ENCODE measurements at places on chromosomes 6 and 20. TPM values are rescaled to one million over a fixed set of nuclear protein-coding genes. Genes with fewer than 3 reads are reported as not detected.

- DNase-seq: no peak
Observed at GRCh38 chr6:121607721-121608120, 172.3 kb downstream of the GJA1 start.

- no peak for DNase-seq
Observed at GRCh38 chr6:170146640-170147039, 144.2 kb downstream of the DLL1 start.

DNA sequence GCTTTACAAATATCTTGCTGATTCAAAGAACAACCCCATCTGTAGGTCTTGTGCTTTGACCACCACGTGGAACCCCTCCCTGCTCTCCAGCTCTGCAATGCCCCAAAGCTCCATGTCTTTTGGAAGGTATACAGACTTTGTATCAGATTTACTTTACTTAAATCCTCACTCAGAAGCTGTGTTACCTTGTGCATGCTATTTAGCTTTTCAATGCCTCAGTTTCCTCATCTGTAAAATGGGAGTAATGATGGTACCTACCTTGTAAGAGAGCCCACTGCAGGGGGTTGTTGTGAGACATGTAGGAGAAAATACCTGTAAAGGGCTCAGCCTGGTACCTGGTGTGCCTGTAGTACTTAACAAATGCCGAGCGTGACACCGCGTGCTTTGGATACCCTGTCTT lies 200.2 kb upstream of the CHD6 start:
- no peak for DNase-seq

GRCh38 chr6:36662380-36662779 lies 16.1 kb upstream of the CDKN1A start:
- DNase-seq: no peak

GRCh38 chr20:62477669-62478455 lies 2.1 kb upstream of the GATA5 start:
- DNase-seq: no peak

DNA sequence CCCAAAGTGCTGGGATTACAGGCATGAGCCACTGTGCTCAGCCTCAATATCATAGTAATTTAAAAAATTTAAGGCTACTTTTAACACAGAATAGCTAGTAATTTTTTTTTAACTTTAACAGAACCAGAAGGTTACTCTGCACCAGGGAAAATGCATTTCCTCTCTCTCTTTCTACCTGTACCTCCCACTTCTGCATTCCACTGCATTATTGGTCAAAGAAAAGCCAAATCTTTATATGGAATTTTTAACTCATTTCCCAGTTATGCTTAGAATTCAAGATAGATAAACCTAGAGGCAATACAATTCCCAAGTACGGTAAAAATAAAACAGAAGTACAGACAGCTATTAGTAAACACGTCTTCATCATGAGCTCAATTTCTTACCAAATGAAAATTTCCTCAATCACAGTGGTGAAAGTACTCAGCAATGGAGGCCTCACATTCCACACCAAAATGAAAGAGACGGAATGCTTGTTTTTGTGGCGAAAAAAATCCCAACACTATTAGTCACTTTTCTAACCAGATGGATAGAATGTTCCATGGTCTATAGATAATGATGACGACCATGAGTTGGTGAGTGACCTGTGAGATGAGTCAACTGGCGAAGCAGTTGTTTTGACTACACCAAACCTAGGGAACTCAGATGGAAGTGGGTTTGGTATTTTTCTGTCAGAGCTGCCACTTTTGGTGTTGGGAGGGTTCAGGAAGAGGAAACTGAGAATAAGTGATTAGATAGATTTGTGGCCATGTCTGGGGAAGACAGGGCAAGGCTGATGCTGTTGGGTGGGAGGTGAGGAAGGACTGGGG lies 104.7 kb upstream of the SGK1 start:
- DNase-seq: peak; percentile 80

Gene DNAAF9
- 13.2 TPM for total RNA-seq

Data from pulmonary artery endothelial cell (primary cell).